ENCODE measurements at places on chromosomes 4 and X.

GRCh38 chr4:181650033-181650825 lies 593.0 kb upstream of the TENM3 start:
- no peak for DNase-seq

- no peak for DNase-seq
Measured at GRCh38 chrX:103783196-103783595, 6.6 kb downstream of the PLP1 start.

GRCh38 chrX:13898603-13899002 lies 81.7 kb upstream of the GPM6B start:
- DNase-seq = no peak

DNA sequence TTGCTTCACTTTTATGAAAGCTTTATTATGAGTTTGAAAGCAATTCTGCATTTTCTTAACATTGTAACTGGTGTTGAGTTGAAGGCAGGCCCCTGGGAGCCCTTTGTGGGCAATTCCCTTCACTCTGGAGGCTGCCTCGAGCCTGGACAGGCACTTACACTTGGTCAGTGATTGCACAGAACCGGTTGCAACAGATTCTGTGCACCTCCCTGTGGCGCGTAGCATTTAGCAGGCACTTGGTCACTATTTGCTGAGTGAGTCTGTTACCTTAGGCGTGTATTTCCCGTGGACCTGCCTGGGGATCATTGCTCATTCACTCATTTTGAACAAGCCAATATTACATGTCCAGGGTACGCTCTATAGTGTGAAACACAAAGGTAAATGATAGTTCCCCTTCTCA lies 80.4 kb downstream of the PTTG2 start:
- no peak for DNase-seq
